Esophagus squamous epithelium (tissue), 5 donors: ENCODE measurements at places on chromosomes 5 and 9.

DNA sequence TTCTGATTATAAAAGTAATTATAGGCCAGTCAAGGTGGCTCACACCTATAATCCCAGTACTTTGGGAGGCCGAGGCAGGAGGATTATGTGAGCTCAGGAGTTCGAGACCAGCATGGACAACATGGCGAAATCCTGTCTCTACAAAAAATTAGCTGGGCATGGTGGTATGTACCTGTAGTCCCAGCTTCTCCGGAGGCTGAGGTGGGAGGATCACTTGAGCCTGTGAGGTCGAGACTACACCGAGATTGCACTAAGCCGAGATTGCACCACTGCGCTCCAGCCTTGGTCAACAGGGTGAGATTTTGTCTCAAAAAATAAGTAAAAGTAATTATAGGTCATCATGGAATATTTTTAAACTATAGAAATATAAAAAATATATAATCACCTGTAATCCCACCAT lies 18.1 kb downstream of the IRF1 start:
- no peak for DNase-seq

GRCh38 chr9:120895951-120896350 lies 19.0 kb upstream of the PHF19 start:
- no peak for DNase-seq

GRCh38 chr5:1827886-1828397 lies 26.7 kb downstream of the NDUFS6 start:
- DNase-seq, result no peak

DNA sequence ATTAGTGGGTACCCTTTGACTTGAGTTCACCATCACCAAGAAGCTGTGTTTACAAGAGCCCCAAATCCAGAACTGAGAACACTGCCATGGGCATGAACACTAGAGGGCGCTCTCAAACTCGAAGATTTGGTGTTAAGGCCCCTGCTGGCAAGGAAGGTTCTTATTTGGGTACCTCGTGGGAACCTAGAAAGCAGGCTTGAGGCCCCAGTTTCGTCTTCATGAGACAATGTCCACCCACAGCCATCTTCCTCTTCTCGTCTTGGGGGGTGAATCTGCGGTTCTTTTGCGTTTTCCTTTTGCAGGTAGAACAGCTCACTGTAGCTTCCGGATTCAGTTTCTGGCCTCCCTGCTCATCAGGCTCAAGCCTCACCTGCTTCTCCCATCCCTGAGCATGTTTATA lies 184.0 kb downstream of the SEMA5A start:
- DNase-seq, result no peak

DNA sequence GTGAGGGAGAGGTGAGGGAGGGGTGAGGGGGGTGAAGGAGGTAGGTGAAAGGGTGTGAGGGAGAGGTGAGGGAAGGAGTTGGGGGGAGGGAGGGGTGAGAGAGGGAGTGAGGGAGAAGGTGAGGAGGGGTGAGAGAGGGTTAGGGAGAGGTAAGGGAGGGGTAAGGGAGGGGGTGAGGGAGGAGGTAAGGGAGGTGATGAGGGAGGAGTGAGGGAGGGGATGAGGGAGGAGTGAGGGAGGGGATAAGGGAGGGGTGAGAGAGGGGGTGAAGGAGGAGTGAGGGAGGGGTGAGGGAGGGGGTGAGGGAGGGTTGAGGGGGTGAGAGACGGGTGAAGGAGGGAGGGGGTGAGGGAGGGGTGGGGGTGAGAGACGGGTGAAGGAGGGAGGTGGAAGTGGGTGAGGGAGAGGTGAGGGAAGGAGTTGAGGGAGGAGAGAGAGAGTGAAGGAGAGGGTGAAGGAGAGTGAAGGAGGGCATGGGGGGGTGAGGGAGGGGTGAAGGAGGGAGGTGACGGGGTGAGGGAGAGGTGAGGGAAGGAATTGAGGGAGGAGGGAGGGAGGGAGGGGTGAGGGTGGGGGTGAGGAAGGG lies 18.5 kb downstream of the NINJ1 start:
- DNase-seq, result no peak

DNA sequence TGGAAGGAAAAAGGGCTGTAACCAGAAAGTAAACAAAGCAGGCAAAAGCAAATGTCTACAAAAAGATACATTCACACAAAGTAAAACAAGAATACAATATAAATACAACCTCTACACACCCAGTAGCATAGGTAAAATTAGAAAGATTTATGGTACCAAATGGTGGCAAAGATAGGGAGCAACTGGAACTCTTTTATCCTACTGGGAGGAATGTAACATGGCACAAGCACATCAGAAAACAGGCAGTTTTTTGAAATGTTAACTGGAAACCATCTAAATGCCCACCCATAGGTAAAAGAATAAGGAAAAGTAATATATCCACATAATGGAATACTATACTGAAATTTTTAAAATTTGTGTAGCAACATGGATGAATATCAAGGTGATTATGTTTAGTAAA lies 8.7 kb upstream of the ARL14EPL start:
- DNase-seq, result no peak

- no peak for DNase-seq
These were observed 63.6 kb upstream of the UBAC1 start for GRCh38 chr9:136024696-136025316.

- no peak for DNase-seq
These were observed 148.7 kb upstream of the SLC12A2 start for GRCh38 chr5:127934791-127935256.

DNA sequence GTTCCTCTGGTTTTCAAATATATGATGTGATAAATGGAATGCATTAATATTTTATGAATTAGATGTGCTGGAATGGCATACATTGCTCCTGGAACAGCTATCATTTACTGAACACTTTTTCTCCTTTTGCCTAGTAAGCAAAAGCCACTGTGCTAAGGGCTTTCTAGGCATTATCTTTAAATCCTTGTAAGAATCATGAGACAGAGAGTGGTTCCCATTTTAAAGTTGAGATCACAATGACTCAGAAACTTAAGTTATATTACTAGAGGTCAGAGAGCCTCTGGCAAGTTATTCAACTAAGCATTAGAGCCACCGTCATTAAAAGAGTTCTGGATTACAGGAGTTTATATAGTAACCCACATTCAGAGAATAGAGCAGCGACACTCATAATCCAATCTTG lies 26.7 kb upstream of the FSD1L start:
- no peak for DNase-seq

DNA sequence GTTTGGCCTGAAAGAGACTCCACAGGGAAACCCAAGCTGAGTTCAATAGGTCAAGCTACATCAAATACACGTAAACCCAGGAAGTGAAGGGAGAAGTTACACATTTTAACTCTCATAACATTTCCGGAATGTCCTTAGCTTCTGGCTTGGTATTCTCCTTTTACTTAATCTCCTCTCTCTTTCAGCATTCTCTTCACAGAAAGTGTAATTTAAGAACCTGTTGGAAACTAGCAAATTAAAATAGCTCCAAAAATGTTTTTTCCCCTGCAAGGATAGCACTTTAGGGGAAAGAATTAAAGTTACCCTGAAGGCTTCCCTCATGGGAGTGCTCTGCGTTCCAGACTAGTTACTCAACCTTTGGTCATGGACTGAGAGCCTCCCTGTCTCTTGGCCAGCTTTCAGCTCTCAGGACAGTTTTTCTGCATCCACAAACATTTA lies 292.7 kb upstream of the TARS1 start:
- DNase-seq, result no peak

DNA sequence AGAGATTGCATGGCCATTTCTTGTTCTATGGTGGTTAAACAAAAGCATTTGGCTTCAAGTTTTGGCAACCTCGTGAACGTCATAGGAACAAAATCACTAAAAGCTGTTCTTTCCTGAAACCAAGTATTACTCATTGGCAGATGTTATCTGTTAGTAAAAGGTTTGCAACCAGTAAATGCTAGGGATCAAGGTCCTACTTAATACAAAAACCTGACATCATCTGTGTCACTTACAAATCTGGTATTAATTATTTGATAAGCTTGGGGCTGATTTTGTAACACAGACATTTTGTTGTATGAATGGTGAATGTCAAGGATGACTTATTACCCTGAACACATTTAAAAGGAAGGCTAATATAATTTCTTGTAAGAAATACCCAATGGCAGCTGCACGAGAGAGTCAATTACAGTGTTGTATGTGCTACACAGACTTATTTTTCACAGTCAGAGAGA lies 486.4 kb upstream of the ZNF608 start:
- no peak for DNase-seq

GRCh38 chr5:176934309-176934930 lies 35.3 kb upstream of the HK3 start:
- no peak for DNase-seq

DNA sequence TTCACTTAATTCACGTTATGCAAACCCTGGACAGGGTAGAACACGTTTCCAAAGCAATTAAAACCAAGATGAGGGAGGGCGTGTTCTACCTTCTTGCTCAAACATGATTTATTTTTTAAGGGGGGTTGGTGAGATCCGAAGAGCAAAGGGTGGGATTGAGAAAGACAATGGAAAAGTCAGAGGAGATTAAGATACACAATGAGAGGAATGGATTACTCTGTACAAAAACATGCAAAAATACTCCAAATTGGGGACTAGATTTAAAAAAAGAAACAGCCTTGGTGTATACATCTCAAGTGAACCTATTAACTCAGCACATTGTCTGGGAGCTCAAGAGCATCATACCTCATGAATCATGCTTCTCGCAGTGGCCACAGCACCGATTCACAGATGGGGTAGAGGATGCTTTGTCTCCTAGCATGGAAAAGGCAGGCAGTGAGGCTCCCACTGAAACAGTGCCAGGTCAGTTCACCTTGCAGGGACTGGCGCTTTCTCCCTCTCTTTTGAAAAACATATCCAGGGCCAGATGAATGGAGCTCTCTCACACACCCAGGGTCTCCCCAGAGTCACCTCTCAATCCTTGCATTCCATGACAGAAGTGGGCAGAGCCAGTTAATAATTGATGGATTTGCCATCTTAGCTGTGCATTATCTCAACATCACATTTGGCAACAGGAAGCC lies 459.7 kb downstream of the BNC2 start:
- DNase-seq, result no peak

DNA sequence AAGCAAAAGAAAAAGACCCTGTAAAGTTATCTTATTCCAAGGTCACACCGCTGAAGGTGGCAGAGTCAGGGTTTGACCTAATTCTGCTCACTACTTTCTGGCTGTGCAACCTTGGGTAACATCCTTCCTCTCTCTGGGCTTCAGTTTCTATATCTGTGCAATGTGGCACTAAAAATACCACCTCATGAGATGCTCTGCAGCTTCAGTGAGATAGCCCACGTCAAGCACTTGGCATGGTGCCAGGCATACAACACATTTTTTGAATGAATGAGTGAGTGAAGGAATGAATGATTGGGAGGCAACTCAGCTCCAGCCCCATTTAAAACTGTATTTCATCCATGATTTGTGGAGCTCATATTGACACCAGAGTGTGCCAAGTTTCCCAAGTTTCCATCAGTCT lies 62.3 kb downstream of the FOXI1 start:
- no peak for DNase-seq

GRCh38 chr5:81397176-81397575 lies 3.2 kb upstream of the ACOT12 start:
- DNase-seq, result no peak

- DNase-seq, result no peak
These were observed 223.3 kb downstream of the MEF2C start for GRCh38 chr5:88659529-88660263.

- DNase-seq, result no peak
These were observed 32.8 kb downstream of the PCDH1 start for GRCh38 chr5:141845371-141845851.
